Lung (tissue), 17 donors: ENCODE measurements at places on chromosomes 2 and 18. TPM values are rescaled to one million over a fixed set of nuclear protein-coding genes. Genes with fewer than 3 reads are reported as not detected.

- no peak for DNase-seq
These were observed 15.3 kb downstream of the STRN start for GRCh38 chr2:36951027-36951518.

DNA sequence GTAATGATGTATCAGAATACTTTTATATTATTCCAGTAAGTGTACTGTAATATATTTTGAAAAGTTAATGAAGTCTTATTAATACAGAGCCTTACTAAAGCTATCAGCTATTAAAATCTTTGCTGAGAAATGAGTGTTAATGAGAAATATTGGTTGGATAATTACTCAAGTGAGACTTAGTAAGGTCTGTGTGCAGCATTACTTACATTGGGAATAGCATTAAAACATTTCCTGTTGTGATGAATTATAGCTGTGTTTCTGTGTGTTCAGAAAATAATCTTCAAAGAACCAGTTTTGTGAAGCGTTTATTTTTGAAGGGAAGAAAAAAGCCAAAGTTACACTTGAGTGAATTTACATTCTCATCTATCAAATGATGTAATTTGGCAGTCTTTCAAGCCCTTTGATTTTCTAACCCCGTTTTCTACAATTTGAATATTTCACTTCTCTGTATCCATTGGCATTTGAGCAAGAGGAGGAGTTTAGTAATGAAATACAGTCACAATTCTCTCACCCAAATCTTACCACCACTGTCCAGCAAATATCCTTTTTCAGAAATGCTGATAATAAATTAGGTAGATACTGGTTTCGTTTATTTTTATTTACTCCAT, 123.5 kb upstream of the BOD1L2 start:
- no peak for DNase-seq

GRCh38 chr2:131033786-131034121, 59.5 kb downstream of the FAM168B start:
- DNase-seq: no peak

DNA sequence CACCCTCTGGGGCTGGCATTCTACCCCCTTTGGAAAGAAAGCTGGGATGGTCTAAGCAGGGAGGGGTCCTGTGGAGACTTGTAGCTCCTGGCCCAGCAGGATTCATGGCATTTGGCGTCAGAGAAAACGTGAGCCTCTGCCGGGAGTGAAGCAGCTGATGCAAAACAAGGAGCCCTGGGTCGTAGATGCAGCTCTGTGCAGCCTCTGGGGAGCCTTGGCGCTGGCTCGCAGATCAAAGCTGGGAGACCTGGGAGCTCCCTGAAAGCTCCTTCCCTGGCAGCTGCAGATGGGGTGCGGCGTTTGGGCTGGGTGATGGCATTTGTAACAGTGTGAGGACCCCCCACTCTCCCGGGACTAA, 148.3 kb downstream of the KLHL29 start:
- no peak for DNase-seq

DNA sequence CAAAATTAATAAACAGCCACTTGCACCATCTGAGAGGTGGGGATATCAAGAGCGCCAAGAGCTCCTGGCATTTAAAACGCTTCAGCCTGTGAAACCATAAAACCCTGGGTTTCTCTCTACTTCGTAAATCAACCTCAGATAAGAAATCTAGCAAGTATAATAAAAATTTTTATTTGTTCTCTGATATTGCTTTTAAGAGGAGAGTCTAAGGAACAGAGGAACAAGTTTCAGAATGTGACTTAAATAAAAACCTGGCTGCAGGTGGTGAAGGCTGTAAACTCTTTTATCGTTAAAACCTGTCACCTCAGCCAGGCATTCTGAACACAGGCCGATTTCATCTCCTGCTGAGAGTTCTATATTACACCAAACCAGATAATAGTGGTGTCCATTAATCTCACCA, 9.9 kb downstream of the DYTN start:
- no peak for DNase-seq

DNA sequence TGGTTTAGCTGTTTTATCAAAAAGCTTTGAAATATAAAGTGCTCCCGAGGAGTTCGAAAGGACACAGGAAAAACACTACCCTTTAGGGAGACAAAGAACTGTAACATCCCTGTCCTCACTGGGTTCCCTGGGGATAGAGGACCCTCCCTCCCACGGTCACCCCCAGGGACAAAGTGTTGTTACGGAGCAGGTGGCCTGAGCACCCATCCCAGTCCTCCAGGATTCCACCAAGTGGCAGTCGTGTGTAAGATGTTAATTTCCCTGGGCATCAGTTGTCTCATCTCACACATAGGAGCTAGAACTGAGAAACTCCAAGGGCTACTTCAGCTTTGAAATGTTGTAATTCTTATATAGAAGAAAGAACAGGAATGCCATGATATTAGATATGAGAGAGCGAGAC, 137.7 kb downstream of the ALK start:
- no peak for DNase-seq

- DNase-seq: no peak
These were observed 121.0 kb upstream of the MSTN start for GRCh38 chr2:190183539-190183938.

GRCh38 chr2:109128616-109129355, at the start of gene SH3RF3:
TSS of gene SH3RF3 (plus strand) at chr2:109129205.
- peak; percentile 68 for DNase-seq

- no peak for DNase-seq
These were observed 124.0 kb upstream of the CAVIN2 start for GRCh38 chr2:191970867-191971266.

The RMC1 gene
- 30.6 TPM for polyA plus RNA-seq

The AMER3 gene
- not detected for polyA plus RNA-seq

The NT5C1B gene
- polyA plus RNA-seq: not detected

The ANKRD62 gene
- 0.12 TPM for polyA plus RNA-seq
